ENCODE measurements at places on chromosomes 2 and 18.
A peak's percentile ranks its signal among the peaks of the same experiment; 100 is the strongest.

DNA sequence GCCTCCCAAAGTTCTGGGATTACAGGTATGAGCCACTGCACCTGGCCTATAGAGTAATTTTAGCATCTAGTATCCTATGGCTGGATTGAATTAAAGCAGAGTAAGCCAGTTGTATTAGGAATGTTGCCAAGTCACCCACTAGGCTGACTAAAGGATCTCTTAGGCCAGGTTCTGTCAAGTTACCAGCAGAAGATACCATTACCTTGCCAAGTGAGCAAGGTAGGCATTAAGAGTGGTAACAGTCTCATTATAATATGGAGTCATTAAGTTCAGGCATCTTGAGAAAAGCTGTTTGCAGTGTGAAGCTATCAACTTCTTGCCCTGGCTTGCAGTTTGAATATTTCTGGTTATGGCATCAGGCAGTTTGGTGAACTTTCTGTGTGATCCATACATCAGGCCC is 37.0 kb upstream of the MTCL1 start:
- DNase-seq, result no peak

GRCh38 chr2:162113776-162114168 is 38.3 kb downstream of the GCG start:
- DNase-seq, result no peak

GRCh38 chr18:74197705-74198341 is 49.5 kb downstream of the TIMM21 start:
- DNase-seq, result no peak

GRCh38 chr2:38068234-38068633 is 7.7 kb downstream of the CYP1B1 start:
- DNase-seq, result no peak

- DNase-seq, result peak; percentile 40
These were observed 3.0 kb downstream of the ZNF516 start for GRCh38 chr18:76491776-76492668.

DNA sequence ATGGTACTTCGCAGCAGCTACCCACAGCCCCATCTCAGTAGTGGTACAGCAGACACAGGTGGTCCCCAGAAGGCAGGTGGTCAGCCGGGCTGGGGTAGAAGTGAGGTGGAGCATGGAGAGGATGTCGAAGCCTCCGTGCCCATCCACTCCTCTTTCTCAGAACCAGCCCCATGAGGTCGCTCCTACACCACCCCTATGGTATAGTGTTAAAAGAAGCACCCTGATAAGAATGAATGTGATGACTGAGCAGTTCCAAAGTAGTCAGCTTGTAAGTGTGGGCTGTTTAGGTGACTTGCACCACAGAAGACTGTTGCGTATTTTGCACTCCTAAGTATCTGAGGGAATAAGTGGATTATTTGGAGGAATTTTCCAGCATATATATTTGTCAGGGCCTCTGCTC is 111.3 kb downstream of the WDSUB1 start:
- DNase-seq, result no peak

GRCh38 chr2:120986898-120987650 is 251.4 kb downstream of the GLI2 start:
- no peak for DNase-seq

GRCh38 chr2:160550048-160550447 is 56.4 kb upstream of the RBMS1 start:
- DNase-seq, result no peak

DNA sequence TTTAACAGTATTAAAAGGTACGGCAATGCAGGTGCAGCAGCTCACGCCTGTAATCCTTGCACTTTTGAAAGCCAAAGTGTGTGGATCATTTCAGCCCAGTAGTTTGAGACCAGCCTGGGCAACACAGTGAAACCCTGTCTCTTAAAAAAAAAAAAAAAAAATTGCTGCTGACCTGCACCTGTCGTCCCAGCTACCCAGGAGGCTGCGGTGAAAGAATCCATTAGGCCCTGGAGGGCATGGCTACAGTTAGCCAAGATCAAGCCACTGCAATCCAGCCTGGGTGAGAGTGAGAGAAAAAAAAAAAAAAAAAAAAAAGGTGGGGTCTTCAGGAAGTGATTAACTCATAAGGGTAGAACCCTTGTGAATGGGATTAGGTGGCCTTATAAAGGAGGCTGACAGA is 12.8 kb downstream of the CUL3 start:
- DNase-seq, result no peak

DNA sequence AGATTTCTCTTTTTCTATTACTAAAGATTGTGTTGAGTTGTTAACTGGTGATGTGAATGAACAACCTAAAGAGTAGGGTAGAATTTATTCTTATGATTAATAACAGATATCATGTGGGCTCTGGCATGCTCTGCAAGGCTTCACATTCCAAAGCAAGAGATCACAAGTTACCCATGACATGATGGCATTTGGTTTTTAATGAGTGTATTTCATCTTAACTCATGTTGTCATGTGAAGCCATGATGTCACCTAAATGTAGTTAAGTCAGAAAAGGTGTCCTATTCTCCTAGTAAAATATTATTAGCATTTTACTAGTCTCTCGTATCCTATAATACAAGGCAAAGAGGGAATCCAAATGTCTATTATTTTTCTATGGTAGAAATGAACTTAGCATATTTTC is 678.0 kb downstream of the ARHGAP15 start:
- no peak for DNase-seq

- no peak for DNase-seq
These were observed 186.9 kb downstream of the LRP1B start for GRCh38 chr2:141943918-141944317.

All from natural killer cell (primary cell).